ENCODE measurements at places on chromosomes 16 and 17. TPM values are rescaled to one million over a fixed set of nuclear protein-coding genes. Genes with fewer than 3 reads are reported as not detected.

- no peak for DNase-seq
Observed at GRCh38 chr17:30031214-30031869, 85.3 kb upstream of the NSRP1 start.

DNA sequence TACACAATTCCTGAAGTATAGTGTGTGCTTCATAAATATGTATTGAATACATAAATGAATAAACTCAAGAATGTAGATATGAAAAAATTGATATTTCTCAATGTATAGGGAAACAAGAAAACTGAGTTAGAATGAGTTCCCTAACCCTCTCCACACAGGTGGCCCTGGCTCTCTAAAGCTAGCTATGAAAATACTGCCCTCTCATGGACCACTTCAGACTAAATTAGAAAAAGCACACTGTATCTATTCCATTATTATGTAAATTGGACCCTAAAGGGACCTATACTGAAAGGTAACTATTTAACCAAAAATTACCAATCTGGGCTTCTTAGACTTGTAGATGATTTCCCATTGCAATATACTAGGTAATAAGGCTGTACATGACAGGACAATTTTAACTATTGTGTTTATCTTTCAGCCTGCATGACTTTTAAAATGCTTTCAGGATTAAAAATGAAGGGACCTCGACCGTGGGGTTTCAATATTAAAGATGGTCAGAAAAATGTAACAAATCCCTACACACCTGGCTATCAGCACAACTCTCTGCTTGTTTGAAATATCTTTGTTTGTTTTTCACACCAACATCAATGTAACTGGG is 672.5 kb upstream of the KIF2B start:
- DNase-seq = no peak

GRCh38 chr16:19153876-19154275 is 14.2 kb upstream of the SYT17 start:
- no peak for DNase-seq

DNA sequence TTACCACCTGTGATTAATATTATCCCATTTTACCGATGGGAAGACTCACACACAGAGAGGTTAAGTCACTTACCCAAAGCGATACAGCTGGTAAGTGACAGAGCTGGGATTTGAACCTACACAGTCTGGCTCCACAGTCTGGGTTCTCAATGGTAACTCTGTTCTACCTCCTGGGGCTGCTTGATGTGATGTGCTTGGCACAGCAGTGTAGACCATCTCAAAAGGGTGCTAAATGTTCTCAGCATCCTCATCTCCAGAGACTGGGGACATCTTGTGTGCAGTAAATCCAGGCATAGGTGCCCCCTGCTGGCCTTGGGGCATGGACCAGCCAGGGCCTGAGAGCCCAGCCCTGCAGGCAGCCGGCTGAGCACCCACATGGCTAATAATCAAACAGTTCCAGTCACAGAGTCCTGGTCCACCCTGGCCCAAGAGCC is 15.4 kb upstream of the KATNB1 start:
- DNase-seq = no peak

DNA sequence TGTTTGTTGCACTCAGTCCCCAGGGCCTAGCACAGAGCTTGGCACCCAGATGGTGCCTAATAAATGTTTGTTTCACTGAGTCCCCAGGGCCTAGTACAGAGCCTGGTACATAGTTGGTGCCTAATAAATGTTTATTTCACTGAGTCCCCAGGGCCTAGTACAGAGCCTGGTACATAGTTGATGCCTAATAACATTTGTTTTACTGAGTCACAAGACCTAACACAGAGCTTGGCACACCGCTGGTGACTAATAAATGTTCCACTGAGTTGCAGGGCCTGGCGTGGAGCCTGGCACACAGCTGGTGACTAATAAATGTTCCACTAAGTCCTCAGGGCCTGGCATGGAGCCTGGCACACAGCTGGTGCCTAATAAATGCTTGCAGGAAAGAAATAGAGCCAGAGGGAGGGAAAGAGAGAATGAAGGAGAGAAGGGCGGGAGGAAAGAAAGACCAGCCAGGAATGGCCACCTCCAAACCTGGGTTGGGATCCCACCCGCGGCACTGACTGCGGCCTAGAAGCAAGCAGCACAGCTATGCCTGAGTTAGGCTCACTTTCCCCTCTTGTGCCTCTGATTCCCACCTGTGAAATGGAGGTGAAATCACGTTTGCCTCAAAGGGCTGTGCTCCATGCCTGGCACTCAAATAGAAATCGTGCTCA is 7.5 kb downstream of the SLC5A11 start:
- DNase-seq = no peak

DNA sequence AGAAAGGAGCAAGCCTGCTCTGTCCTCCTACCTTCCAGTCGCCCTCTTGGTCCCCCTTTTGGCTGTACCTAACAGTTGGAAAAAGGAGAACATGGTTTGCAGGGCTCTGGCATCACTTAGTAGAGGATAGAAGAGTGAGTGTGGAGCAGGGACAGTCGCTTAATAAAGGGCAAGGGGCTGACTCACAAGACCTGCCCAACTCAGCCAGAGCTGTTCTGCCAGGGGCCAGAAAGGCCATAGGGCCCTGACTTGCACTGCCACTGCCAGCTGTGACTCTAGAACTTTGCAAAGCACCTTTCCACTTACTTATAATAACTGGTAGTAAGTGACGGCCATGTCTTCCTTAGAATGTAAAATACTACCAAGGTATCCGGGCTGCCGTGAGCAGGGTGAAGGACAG is 13.5 kb downstream of the PRMT7 start:
- DNase-seq = no peak

- no peak for DNase-seq
Observed at GRCh38 chr17:74502861-74503260, 28.4 kb downstream of the CD300LB start.

DNA sequence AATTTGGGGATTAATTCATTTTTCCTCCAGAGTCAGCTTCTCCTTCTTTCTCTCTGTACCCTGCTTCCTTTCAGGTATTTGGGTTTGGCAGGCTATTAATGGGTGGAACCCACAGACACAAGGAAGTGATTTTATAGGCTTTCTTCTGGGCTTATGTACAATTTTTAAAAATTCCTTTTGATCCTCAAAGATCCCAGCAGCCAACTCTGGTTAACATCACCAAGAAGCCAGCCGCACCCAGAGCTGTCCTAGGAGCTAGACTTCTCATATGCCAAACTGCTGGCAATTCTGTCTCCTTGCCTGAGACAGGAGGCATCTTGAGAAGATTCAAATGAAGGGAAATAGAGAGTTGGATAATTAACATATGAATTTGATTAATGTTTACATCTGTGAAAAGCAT is 47.2 kb upstream of the ELAC2 start:
- no peak for DNase-seq

GRCh38 chr17:17502741-17503565 is 6.8 kb upstream of the RASD1 start:
- DNase-seq = no peak

DNA sequence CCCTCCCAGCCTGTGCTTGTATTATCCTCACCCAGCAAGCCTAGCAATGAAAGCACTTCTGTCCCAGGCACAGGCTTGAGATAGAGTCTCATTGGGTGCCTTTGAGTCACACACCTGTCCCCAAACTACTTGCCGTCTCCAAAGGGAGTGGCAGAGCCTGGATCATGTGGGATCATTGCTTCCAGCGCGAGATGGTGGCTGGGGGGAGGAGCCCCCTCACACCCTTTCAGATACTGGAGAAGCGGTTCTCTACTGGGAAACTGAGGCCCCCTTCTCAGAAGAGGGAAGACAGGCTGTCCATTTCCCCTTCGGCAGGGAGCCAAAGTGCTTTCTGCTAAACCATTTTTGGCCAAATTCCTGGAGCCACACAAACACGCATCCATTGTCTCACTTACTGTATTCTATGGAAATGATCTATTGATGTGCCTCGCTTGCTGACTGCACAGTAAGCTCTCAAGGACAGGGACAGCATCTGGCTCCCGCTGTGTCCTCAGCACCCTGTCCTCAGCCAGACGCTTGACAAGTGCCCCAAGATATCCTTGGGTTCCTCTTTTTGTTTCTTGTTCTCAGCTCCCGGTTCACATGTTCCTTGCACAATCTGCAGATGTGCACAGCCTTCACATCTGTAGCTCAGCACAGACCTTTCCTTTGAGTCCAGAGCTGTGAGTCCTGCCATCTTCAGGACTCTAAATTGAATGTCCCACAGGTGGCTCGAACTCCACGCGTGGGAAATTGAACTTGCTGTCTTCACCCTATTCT is 26.0 kb upstream of the DLX3 start:
- no peak for DNase-seq

GRCh38 chr16:84851192-84852127 is 31.7 kb downstream of the CRISPLD2 start:
- no peak for DNase-seq

GRCh38 chr17:17710728-17711541 is 29.7 kb downstream of the RAI1 start:
- DNase-seq = no peak

DNA sequence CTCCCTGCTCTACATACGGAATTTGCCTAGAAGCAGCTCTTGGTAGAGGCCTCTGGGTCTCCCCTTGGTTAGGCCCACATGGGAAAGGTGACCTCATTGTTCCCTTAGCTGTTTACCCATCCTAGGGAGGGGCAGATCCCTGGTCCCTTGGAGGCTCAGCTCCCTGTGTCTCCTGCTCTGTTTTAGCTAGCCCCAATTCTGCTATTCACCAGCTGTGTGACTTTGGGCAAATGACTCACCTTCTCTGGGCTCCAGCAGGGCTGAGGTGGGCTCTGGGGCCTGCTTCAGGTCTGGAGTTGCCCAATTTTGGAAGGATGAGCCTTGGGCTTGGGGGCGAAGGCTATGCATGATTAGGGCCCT is 3.9 kb downstream of the ABCC3 start:
- DNase-seq = no peak

DNA sequence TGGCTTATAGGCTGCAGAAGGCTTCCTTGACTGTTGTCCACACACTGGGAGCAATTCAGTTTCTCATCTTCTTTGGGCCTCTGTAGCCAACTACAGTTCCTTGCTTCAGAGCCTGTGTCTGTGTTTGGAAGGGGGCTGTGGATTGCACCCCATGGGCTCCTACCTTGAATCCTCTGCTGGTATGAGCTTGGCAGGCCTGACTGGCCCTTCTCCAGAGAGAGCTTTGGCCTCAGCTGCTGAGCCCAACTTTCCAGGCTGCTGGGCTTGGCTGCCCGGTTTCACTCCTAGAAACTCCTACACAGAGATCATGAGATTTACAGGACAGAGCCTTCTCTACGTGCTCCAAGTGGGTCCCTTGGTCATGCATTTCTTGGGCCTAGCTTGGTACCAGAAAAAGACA is 354.4 kb downstream of the SNX29 start:
- no peak for DNase-seq

- DNase-seq = no peak
Observed at GRCh38 chr17:64786337-64786736, 124.2 kb upstream of the SMURF2 start.

DNA sequence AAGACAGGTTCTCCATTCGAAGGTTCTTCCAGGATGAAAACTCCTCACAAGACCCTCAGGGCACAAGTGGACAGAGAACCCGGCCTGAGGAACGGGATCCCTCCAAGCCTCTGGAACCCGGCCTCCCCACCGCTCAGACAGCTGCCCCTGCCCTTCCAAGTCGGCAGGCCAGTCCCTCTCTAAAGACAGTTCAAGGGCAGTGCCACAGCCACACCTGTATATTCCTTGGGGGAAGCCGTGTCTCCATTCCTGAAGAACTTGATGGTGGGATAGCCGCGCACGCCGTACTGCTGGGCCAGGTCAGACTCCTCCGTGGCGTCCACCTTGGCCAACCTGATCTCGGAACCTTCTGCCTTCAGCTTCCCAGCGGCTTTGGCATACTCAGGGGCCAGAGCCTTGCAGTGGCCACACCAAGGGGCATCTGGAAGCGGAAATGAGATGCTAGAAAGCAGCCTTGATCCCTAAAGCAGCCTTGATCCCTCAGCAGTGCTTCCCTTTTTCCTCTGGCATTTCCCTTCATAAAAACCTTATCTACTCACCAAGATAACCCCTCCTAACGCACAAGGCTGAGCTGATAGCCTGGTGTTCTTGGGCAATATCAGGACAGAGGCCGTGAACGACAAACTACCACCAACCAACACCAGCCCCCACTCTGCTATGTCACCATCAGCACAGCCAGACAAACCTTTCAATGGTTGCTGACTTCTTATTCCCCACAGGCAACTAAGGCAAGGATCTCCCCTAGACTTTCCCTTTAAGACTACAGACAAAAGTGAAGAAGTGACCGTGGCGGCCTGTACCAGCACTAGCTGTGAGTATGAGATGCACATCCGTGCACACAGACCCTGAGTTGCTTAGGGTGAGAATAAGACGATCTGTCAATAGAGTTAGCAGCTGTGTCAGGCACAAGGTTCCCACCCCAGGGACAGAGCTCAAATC is 1.1 kb downstream of the P4HB start:
- no peak for DNase-seq

- no peak for DNase-seq
Observed at GRCh38 chr17:4569591-4569990, 9.2 kb upstream of the GGT6 start.

GRCh38 chr16:56681939-56682702 is at the start of gene MT1X:
Gene MT1X, plus strand, starts transcription at chr16:56682470. Its CDS starts 71 bp downstream, at chr16:56682541.
- peak; percentile 47 for DNase-seq

- peak; percentile 83 for DNase-seq
Observed at GRCh38 chr16:30921748-30922419, 1.5 kb upstream of the FBXL19 start.

DNA sequence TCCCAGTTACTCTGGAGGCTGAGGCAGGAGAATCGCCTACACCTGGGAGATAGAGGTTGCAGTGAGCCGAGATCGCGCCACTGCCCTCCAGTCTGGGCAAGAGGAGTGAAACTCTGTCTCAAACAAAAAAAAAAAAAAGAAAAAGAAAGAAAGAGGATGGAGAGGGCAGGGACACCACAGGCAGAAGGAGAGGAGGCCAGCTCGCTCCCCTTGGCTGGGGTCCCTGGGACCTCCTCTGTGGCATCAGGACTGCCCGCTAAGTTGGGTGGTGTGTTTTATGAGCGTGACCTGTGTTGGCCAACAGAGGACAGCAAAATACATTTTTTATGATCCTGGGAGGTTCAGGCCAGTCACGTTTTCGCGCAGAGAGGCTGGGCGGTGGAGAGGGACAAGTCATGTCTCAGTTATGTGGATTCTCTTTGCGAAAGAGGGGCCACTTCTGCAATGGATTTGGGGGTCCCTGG is 229.6 kb downstream of the MRTFB start:
- peak; percentile 62 for DNase-seq

DNA sequence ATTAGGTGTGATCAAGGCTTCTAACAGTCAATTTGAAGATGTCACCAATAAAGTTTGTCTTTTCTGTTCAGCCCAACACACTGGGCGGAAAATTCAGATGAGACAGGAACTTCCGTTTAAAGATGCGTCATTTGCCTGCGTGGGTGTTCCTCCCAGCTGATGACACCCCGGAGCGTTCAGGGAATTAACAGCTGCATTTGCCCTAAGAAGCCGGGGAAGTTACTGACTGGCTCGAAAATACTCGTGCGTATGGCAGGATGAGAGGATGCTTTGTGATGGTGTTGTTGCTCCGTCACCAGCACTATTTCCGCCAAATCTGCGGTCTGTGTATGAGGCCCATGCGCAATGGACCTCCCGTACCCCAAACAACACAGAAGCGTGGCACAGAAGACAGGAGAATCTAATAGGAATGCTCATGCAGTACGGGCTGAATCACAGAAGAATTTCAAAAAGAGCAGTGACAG is 11.9 kb upstream of the PVALEF start:
- DNase-seq = peak; percentile 62

OR4D1 gene
- not detected for polyA plus RNA-seq

TEX19 gene
- not detected for polyA plus RNA-seq

TBC1D26 gene
- 0.35 TPM for polyA plus RNA-seq

RNFT1 gene
- polyA plus RNA-seq = 16.1 TPM

TBC1D3 gene
- polyA plus RNA-seq = not detected

CHST5 gene
- 0.27 TPM for polyA plus RNA-seq

LAT gene
- polyA plus RNA-seq = 3.1 TPM

ICAM2 gene
- 25.4 TPM for polyA plus RNA-seq

CPD gene
- polyA plus RNA-seq = 22.2 TPM

ABCA8 gene
- polyA plus RNA-seq = 55.9 TPM

ABCA9 gene
- polyA plus RNA-seq = 15.6 TPM

RAB40C gene
- 12.6 TPM for polyA plus RNA-seq

Measured in forelimb muscle (tissue), 1 donor.